ENCODE measurements at places on chromosomes 12 and 14.

DNA sequence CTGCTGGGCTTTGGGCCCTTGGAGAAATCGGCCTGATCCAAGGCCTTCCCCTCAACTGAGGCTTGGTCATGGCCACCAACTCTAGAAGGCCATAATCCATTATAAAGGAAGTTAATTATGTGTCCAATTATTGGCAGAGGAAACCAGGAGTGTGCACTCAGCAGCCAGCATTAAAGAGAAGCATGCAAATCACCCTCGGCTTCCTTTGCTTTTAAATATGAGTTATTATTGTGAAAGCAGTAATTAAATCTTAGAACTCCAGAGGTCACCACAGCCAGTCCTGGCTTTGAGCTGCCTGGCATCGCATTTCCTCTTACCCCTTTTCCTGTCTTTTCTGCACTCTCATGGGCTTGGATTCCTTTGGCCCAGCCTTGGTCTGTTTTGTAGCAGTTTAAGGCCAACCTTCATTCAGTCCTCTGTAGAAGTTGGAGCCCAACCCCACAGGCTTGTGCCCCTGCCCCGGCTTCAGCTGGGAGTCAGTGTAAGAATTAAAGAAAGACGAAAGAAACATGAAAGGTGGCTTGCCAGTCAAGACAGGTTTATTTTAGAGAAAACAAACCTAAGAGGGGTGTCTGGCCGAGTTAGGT lies 14.7 kb upstream of the KRT86 start:
- DNase-seq = no peak

DNA sequence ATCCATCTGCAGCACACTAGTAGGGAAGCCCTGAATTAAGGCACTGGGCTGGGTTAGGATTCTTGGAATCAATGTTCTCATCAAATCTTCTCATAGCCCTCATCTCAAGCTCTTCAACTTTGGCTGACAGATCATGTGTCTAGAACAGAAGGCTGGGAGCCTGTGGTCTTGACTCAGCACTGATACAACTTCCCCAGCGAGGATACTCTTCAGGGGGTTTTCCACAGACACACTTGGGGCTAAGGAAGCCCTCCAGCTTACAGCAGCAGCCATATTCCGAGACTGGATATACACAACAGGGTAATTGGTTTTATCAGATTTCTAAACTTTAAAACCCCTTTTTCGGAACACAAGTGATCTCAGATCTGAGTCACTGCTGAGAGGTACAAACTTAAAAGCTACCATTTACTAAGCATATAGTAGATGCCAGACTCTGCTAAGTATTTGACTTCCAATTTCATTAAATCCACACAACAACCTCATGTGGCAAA lies 3.5 kb downstream of the FMNL3 start:
- DNase-seq = peak; percentile 48

DNA sequence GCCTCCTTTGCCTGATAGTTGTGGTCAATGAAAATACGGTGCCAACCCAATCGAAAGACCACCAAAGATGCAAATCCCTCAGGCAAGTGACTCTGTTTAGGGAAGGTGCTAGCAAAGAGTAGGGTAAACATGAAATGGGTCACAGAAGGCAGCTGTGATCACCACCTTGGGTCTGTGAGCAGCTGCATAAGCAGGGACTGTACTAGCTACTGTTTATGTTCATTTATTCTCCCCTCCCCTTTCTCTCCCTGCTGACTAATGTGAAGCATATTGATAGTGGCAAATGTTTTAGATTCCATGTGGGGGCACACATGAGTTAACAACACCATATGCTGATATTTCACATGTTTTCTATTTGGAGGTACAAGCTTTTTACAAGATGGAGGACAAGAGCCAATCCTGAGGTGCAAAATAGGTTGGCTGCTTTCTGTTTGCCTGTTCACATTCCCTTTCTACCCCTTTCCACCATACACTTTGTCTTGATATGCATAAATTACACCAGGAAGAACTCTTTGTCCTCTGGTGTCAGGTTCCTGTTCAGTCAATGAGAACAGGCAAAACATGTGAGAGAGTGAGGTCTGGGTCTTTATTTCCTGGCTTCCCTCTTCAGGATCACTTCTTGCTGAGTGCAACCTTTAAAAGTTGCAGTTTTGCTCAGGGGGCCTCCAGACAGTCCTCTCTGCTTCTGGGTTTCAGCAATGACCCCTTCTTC lies 71.1 kb downstream of the AVPR1A start:
- DNase-seq = no peak

DNA sequence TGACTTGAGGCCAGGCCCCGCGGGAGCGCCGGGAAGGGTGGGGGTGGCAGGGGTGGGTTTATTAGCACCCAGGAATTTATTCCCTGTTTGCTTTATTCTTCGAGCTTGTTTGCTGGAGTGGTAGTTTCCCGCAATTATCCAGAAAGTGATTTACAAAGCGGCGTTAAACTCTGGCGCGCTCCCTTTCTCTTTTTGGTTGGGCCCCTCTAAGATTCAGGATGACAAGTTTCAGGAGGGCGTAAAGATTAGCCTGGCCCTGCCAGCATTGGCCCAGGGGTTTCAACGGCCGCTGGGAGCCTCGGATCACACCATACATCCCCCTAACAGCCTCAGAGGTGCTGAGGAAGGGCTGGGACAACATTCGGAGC lies 444 bp upstream of the NKX2-8 start:
- no peak for DNase-seq

DNA sequence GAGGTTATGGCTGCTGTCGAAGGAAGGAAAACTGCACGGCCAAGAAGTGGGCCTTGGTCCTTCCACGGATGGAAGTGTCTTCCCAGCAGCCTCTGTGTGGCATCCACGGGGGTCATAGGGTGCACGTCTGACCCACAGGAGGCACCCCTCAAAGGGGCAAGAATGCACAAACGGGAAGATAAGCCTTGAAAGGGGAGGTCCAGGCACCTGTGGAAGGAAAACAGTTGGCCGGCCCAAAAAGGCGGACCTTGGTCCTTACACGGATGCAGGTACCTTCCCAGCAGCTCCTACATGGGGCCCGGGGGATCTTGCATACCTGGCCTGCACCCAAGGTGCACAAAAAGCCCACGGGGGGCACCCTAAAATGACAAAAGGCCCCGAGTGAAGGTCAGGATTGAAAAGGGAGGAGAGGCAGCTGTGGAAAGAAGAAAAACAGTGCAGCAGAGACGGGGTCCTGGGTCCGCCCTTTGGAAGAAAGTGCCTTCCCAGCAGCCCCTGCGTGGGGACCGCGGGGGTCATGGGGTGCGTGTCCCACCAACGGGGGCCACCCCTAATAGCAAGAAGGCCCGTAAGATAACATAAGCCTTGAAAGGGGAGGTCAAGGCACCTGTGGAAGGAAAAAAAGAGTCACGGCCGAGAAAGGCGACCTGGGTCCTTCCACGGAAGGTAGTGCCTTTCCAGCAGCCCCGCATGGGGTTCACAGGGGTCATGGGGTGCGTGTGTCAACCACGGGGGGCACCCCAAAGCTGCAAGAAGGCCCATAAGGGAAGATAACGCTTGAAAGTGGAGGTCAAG lies 276.1 kb downstream of the ALG10 start:
- DNase-seq = no peak

- DNase-seq = no peak
Observed at GRCh38 chr12:132117558-132117875, 26.6 kb downstream of the DDX51 start.

DNA sequence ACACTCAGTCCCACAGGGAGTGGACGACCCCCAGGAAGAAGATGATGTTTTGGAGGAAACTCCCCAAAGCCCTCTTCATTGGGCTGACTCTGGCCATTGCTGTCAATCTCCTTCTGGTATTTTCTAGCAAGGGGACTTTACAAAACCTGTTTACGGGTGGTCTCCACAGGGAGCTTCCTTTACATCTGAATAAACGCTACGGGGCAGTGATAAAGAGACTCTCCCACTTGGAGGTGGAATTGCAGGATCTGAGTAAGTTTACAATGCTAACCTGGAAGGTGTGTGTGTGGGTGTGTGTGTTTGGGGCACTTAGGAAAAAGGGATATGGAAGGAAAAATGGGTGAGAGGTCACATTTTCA lies 416 bp downstream of the GALNT8 start:
- no peak for DNase-seq

DNA sequence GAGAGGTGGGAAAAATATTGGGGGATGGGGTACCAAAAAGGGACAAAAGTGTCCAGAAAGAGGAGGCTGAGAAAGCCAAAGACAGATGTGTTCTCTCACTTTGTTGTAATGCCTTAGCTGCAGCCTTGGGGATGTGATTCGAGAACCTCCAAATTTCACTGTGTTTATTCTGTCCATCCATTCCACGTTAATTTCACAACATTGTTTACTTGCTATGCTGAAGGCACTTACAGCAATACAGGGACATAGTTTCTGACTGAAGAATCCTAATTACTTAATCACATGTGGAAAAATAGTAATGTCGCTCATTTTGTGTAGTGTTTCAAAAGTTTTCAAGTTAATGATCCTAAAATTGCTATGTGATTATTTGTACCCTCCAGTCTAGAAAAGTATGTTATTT lies 146.2 kb upstream of the SLC38A2 start:
- DNase-seq = no peak

GRCh38 chr12:65526311-65526710 lies 247.8 kb downstream of the MSRB3 start:
- no peak for DNase-seq

- peak; percentile 18 for DNase-seq
Observed at GRCh38 chr12:30599608-30600007, 96.1 kb downstream of the IPO8 start.

DNA sequence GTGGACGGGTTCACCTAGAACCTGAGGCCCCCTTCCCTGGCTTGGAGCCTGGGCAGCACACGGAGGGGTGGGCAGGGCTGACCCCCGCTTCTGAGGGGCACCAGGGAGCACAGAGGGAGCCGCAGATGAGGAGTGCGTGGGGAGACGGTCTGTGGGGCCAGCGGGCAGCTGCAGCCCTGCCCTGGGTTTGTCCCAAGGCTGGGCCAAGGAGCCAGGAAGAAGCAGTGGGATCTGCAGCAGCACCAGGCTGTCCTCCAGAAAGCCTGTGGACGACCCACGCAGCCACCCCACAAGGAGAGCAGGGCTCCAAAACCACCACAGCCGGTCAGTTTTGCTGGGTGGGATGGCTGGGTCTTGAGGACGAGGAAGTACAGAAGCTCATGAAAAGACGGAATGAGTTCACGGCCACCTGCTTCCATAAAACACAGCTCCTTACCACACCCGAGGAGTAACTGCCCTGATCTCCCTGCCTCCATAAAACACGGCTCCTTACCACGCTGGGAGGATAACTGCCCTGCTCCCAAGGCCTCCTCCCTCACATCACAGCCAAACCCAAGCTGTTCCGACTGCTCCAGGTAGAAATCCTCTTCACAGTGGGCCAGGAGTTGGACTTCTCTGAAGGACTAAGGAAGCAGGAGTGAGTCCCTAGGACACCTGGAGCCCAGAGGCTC lies 9.9 kb upstream of the GOLGA3 start:
- DNase-seq = no peak
